ENCODE measurements at places on chromosomes 5 and 9. TPM values are rescaled to one million over a fixed set of nuclear protein-coding genes. Genes with fewer than 3 reads are reported as not detected.

- peak; percentile 97 for DNase-seq
- H3K36me3 ChIP-seq, result no peaks in the 10 kb centered on the region
- H3K27ac ChIP-seq, result no peak overlapping the region
Measured at GRCh38 chr5:162068412-162068811, 839 bp downstream of the GABRG2 start.

- no peak overlapping the region for H3K27ac ChIP-seq
- H3K36me3 ChIP-seq, result no peaks in the 10 kb centered on the region
- no peaks in the 10 kb centered on the region for H3K27me3 ChIP-seq
- H3K4me3 ChIP-seq, result no peak overlapping the region
- no peak for DNase-seq
- no peaks in the 10 kb centered on the region for H3K4me1 ChIP-seq
Measured at GRCh38 chr9:84366683-84367082, 26.1 kb upstream of the SLC28A3 start.

The PCDHAC2 gene
- 11.8 TPM for total RNA-seq

The ENTPD2 gene
- 1.1 TPM for total RNA-seq

DNA sequence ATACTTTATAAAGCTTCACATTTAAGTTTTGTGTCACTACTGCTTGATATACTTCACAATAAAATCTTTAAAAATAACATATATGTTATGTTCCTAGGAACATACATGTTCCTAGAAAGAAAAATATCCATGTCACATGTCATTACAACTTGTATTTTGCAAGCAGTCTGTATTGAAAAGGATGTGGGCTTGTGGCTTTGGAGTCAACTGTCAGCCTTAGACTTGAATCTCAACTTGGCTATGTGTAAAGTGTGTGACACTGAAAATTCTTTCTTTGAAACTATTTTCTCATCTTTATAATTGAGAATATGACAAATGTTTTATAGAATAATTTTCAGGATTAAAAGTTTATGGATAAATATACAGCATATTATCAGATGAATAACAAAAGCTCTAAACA lies 273.1 kb downstream of the KIAA0825 start:
- no peak for DNase-seq
- H3K36me3 ChIP-seq, result peaks cover 11% of the 10 kb centered on the region
- no peak overlapping the region for H3K27ac ChIP-seq
- H3K4me3 ChIP-seq, result no peak overlapping the region
- peaks cover 33% of the 10 kb centered on the region for H3K4me1 ChIP-seq
- no peaks in the 10 kb centered on the region for H3K27me3 ChIP-seq

The KIF20A gene
- 60.4 TPM for total RNA-seq

The RLN2 gene
- total RNA-seq, result 4.7 TPM

The TOR1A gene
- total RNA-seq, result 33.9 TPM

DNA sequence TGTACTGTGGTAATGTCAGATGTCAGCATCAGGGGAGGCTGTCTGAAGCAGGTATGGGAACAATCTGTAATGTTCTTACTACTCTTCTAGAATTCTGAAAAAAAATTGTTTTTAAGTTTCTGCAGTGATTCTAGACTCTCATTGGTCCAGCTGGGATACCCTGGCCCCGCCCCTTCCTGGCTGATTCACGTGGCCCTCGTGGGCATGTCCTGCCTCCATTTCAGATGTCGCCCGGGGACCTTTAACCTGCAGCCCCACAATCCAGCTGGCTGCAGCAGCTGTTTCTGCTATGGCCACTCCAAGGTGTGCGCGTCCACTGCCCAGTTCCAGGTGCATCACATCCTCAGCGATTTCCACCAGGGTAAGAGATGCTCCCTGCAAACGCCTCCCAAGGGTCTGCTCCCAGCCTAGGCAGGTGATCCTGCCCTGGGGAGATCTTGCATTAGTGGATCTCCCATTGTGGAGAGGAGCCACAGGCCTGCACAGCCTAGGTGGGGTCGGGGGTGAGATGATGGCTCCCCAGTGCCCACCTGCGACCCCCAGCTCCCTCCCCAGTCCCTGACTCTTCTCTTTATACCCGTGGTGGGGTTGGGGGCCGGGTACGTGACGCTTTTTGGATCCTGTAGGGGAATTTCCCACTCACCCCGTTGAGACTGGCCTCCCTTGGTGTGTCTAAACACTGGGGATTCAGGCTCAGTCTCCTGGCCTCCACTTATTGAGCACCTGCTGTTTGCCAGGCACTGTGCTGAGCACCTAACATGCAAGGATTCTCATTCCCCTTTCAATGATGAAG lies 36.5 kb downstream of the LAMC3 start:
- no peaks in the 10 kb centered on the region for H3K36me3 ChIP-seq
- H3K27ac ChIP-seq, result no peak overlapping the region
- no peaks in the 10 kb centered on the region for H3K4me1 ChIP-seq
- DNase-seq, result no peak
- no peak overlapping the region for H3K4me3 ChIP-seq

The PCDHGA7 gene
- 4.4 TPM for total RNA-seq

The IRX2 gene
- total RNA-seq, result 25.3 TPM

The MPDZ gene
- 43.1 TPM for total RNA-seq

- DNase-seq, result peak; percentile 63
- peak overlapping the region; percentile 74 for H3K4me3 ChIP-seq
- H3K27ac ChIP-seq, result no peak overlapping the region
- peaks cover 17% of the 10 kb centered on the region for H3K4me1 ChIP-seq
Measured at GRCh38 chr9:79572608-79573411, 1.0 kb downstream of the TLE4 start.

GRCh38 chr5:775961-776861 lies 8.3 kb downstream of the ZDHHC11B start:
- DNase-seq, result no peak
- no peaks in the 10 kb centered on the region for H3K36me3 ChIP-seq
- no peaks in the 10 kb centered on the region for H3K4me1 ChIP-seq
- H3K27ac ChIP-seq, result no peak overlapping the region

- H3K4me3 ChIP-seq, result no peak overlapping the region
- no peaks in the 10 kb centered on the region for H3K27me3 ChIP-seq
- peaks cover 28% of the 10 kb centered on the region for H3K4me1 ChIP-seq
- H3K27ac ChIP-seq, result no peak overlapping the region
- no peak for DNase-seq
Measured at GRCh38 chr5:96091874-96092273, 130.2 kb upstream of the ELL2 start.

DNA sequence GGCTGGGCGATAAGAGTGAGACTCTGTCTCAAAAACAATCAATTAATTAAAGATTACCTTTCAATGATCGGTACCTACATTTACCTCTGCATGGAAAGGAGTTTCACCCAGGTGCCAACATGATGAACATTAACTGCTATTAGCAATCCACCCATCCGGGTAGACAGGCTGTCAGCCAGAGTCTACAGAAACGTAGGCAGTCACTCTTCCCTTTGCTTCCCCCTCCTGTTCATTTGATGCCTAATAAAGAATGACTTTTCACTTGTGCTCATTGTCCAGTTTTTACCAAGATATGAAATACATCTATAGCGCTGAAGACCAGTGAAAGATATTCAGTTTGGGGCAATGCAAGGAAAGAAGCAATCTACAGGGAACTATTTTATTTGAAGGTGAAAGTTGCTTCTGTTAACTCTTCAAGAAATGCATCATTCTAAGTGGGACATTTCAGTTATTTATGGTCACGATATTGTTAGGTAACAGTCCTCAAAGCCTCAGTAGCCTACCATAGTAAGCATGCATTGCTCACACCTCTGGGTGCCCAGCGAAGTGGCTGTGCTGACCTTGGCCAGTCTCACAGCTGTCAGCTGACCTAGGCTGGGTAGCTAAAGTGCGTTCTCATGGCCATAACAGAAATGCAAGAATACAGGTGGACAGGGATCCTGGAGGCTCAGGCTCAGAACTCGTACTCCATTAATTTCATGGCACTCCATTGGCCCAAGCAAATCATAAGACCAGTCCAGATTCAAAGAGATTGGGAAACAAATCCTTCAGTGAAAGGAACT lies 87.2 kb upstream of the DMRT1 start:
- H3K36me3 ChIP-seq, result no peaks in the 10 kb centered on the region
- DNase-seq, result no peak
- no peak overlapping the region for H3K27ac ChIP-seq
- H3K4me1 ChIP-seq, result peaks cover 6% of the 10 kb centered on the region
- H3K27me3 ChIP-seq, result no peaks in the 10 kb centered on the region
